SK-MEL-5 (cell line): ENCODE measurements at places on chromosomes 11 and 22.

DNA sequence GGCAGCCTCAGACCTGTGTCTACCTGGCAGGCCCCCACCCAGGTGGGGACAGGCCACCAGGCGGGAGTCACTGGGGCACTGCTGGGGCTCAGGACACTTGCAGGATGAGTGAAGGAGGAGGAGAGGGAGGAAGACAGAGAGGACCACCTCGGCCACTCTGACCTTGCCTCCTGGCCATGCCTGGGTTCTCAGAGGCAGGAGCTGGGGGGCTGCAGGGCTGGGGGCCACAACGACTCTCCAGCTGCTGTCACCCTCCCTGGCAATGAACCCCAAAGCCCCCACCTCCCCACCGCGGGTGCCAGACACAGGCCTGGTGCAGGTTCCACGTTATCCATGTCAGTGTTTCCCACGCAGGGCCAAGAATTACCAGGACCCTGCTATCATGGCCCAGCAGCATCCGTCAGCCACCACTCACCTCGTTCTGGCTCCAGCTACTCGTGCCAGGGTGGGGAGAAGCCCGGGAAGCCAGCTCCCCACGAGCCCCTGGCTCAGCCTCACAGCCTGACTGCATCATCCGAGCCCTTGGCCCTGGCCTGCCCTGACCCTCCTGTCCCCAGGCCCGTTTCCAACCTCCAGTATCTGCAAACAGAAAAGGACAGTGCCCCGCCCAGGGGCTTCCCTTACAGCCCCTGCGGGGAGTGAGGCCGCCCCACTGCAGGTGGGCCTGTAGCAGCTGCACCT is 62.4 kb downstream of the BRD1 start:
- no peak for DNase-seq

DNA sequence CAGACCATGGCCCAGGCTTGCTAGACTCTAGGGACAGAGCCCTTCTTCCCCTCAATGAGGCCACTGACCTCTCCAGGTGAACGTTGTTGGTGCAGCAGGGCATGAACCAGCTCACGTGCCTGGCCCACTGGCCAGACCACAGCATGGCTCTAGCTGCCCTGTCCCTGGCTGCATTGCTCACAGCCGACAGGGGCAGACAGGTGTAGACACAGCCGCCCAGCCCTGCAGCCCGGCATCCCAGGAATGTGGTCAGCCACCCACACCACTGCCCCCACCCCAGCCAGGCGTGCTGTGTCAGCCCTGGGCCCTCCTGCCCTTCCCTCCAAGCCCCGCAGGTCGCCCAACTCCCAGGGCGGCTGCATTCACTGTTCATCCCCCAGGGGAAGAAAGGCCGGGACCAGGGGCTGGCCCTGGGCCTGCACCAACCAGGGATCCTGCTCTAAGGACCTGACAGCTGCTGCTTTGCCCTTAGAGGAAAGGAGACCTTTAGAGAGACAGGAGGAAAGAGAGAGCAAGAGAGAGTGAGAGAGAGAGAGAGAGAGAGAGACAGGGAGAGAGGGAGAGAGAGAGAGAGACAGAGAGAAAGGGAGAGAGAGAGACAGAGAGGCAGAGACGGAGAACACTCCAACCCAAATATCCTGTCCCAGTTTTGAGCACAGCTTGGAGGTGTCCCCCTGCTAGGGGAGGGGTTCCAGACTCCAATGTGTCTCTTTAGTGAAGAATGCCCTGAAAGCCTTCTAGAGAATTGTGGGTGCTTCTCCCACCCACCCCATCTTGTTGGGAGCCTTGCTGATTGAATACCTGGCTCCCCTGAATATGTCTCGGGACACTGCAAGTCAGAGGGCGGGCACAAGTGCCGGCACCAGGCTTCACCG is 44.2 kb upstream of the LINC01488 start:
- no peak for DNase-seq

DNA sequence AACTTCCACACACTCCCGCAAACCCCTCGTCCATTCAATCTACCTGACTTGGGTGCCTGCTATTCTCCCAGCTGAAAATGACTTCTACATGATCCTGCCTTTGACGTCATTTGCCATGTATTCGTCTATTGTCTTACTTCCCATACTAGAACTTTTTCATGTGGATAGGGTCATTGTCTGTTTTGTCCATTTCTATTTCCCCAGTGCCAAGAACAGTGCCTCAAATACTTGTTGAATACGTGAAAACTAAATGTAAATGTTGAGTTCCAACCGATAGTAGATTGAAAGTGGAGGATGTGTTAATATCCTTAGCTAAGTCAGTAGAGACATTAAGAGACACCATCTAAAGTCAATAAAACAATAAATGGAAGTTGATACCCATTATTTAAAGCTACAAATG is 935 bp downstream of the TRIM68 start:
- DNase-seq = peak; percentile 20

DNA sequence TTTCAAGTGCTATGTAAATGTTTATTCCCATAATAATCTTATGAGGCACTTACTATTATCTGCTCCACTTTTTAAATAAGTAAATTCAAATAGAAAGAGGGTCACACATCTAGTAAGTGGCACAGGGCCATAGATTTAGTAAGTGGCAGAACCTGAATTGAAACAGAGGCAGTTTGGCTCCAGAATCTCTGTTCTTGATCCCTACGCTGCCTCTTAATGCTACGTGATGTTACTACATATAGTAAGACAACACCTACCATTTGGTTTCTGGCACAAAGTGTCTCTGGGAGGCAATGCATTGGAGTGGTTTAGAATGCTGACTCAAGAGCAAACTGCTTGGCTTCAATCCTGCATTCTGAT is 1018.3 kb downstream of the DLG2 start:
- DNase-seq = no peak

GRCh38 chr11:110759972-110760381 is 47.7 kb upstream of the ARHGAP20 start:
- no peak for DNase-seq

- DNase-seq = no peak
These were observed at the start of gene IL18BP for GRCh38 chr11:71998649-71999310. Gene IL18BP, plus strand, starts transcription at chr11:71998909. Its CDS starts 1,076 bp downstream, at chr11:71999985.

GRCh38 chr22:33038131-33038772 is 19.9 kb downstream of the SYN3 start:
- DNase-seq = peak; percentile 39

DNA sequence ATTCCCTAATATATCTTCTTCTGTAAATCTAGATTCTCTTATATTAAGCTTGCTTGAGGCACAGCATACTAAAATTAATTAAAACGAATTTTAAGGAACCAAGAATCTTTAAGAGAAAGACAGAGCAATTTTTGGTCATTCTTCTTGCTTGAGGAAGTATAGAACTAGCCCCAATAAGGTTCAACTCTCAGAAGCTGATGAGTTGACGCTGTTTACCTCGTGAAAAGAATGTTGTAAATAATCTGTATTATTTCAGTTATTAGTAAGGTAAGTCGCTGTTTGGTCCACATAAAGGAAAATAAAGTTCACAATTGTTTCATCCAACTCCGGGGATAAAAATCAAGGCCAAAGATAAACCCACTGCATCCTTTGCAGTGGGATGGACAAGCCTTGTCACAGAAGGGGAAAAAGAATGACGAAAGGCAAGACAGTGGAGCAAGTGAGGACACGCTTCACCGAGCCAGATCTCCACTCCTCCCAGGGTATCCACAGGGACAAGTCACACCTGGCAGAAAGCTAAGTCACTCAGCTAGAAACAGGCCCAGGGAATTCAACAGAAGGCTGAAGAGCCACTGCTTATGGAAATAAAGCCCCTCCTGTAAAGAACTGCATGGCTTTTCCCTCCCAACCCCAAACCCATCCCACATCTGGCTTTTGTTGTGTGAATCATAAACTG is 752 bp downstream of the POU2AF1 start:
- no peak for DNase-seq

- no peak for DNase-seq
These were observed 63.0 kb downstream of the RPL27A start for GRCh38 chr11:8745431-8746253.

GRCh38 chr11:122038543-122038942 is 77.5 kb downstream of the BLID start:
- DNase-seq = no peak

GRCh38 chr11:18063125-18063524 is 17.1 kb upstream of the TPH1 start:
- DNase-seq = no peak

GRCh38 chr11:23112987-23113886 is 253.0 kb upstream of the CCDC179 start:
- DNase-seq = peak; percentile 66
